ENCODE measurements at places on chromosomes 6 and 20.

DNA sequence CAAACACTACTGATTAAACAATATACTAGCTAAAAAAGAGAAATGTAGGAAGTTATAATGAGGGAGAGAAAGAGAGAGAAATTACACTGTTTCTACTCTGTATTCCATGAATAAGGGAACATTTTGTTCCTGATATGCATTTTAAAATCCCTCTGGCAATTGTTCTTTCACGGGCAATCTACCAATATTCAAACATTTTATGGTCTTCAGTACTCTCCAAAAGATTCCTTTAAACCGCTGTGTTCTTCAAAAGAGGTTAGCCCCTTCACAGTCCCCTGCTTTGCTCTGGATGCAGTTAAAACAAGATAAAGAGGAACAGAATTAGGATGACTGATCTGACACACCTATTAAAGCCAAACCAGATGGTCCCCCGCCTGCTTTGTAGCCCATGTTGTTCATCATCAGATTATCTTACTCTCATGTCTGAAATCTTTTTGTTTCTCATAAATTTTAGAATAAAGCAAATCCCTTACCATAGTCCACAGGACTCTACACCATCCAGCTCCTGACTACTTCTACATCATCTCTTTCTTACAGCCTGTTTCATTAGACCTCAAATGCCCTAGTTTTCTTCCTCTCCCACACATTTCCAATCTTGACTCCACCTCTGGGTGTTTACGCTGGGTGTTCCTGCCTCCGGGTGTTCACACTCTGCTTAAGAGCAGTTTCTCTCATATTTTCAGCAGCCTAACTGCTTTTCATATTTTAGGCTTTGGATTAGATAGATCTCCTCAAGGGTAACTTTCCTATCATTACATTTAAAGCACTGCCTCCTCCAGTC, 399.7 kb downstream of the COL12A1 start:
- no peak for DNase-seq

- DNase-seq = no peak
Measured at GRCh38 chr6:148005806-148006205, 336.8 kb upstream of the SASH1 start.

GRCh38 chr6:18510644-18511033, 123.5 kb downstream of the RNF144B start:
- no peak for DNase-seq

GRCh38 chr20:60694763-60695162, 557.3 kb upstream of the CDH4 start:
- no peak for DNase-seq

GRCh38 chr6:150753371-150754064, 112.0 kb upstream of the MTHFD1L start:
- no peak for DNase-seq

- no peak for DNase-seq
Measured at GRCh38 chr6:56072856-56073255, 174.5 kb downstream of the COL21A1 start.

GRCh38 chr6:167756597-167756996, 70.1 kb upstream of the AFDN start:
- no peak for DNase-seq

DNA sequence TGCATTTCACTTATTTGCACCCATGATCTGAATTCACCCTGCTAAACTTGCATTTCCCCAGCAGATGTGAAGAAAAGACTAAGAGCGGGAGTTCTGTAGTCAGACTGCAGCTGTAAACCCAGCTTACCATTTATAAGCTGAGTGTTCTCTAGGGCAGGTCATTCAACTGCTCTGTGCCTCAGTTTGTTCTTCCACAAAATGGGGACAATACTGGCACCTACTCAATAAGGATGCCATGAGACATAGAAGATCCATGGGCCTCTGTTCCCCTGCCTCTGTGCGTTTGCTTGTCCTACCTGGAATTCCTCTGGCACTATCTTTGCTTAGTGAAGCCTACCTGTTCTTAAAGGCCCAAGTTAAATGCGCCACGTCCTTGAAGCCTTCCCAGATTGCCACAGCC, 12.2 kb upstream of the MDFI start:
- DNase-seq = no peak

DNA sequence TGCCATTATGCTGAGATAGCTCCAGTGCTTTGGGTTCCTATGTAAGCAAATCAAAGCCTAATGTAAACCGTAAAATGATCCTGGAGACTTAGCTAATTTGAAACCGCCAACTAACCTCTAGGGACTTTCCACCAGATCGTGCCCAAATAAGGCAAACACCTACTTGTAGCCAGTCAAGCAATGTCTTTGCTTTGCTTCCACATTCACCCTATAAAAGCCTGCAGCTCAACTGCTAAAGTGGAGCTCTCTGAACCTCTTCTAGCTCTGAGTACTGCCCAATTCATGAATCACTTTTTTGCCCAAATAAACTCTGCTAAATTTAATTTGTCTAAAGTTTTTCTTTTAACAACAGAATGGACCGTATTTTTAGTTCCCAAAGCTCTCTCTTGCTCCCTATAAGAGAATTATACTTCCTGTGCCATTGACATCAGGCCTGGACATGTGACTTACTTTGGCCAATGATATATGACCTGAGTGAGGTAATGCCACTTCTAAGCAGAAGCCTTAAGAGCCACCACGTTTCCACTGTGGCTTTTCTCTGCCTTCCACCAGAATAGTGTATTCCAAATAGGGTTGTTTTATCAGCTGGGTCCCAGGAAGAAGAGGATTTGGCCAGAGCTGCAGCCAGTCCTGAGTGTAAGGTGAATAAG, 34.8 kb upstream of the PSMF1 start:
- no peak for DNase-seq

- DNase-seq = no peak
Measured at GRCh38 chr20:43766385-43766784, 39.6 kb upstream of the GTSF1L start.

GRCh38 chr6:111087871-111088667, 766 bp downstream of the SLC16A10 start:
- peak; percentile 73 for DNase-seq

GRCh38 chr20:2259731-2260130, 36.1 kb upstream of the TGM3 start:
- no peak for DNase-seq

- no peak for DNase-seq
Measured at GRCh38 chr6:44135173-44135758, 7.9 kb downstream of the TMEM63B start.

Data from activated CD8-positive, alpha-beta memory T cell treated with anti-CD3 and anti-CD28 coated beads, Interleukin-2, amount 50 U/mL, for 4 hours (primary cell).